ENCODE measurements at places on chromosomes 11 and 22.
A peak's percentile ranks its signal among the peaks of the same experiment; 100 is the strongest.

DNA sequence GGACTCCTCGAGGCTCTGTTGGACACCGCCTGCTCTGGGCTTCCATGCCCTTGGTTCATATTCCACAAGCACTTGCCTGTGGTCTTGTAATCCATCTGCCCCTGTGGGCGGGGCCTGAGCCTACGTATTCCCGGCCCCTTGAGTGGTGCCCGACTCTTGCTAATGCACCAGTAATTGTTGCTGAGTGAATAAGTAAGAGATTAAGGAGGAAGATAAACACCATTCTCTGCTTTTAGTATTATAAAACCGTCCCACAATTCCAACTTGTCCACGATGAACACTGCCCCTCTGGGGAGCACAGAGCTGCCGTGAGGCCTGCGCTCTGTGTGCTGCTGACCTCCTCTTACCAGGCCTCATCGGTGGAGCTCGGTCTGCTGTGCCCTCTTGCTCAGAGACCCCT lies 50.3 kb downstream of the MICAL2 start:
- peak; percentile 48 for DNase-seq

DNA sequence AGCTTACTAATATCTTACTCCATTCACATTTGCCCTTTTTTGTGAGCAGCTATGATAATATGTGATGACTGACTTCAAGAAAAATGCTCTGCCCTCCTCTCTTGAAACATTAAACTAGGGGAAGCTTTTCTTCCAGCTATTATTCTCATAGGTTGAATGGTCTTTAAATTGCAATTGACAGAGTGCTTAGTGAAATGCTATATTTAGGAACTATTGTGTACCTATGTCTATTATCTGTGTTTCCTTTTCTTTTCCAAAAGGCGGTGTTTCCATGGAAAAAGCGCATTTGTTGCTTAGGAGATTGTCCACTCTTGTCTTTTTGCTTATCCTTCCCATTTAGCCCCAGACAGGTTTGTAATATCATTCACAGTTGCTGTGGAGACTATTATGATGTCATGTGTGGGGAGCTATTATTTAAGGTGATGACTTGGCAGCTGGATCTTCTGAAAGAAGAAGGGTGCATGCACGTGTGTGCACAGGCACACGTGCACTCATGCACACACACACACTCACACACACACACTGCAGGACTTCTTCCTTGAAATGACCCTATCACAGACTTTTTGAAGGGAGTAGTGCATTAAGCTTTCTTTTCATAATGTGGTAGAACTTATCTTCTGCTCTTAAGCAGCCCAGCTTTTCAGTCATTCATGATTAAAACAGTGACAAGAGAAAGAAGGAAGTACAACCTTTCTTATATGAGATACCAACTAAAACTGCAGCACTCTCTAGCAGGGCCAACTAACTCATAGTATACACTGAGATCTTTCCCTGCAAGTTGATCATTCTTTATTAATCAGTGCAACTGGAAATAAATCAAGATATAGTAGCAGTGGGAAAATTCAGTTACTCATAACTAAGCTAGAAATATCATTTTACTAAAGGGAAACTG lies 340.8 kb upstream of the MTNR1B start:
- DNase-seq, result no peak

DNA sequence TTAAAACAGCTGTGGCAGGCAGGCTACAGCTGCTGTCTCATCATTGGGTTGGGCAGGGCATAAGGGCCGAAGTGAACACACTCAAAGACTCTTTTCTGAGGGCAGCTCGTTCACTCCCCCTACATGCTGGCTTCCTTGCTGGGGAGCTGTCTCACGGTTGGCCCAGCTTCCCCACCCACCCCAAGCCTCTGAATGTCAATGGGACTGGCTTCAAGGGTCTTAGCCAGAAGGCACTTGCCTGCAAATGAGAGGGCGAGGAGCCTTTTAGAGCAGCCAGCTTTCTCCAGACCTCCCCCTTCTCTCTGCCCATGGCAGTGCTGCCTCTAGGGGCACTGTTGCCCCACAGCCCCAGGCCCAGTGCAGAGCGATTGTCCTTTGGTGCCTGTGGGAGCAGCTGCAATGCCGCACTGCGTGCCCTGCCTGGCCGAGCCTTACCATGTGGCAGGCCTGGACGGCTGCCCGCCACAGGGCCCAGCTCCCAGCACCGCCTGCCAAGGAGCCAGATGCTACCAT lies 94.7 kb upstream of the RASSF10 start:
- DNase-seq, result peak; percentile 31

- no peak for DNase-seq
These were observed 83.7 kb downstream of the PHF21B start for GRCh38 chr22:44926124-44926475.

- DNase-seq, result no peak
These were observed 22.2 kb downstream of the CYB5R2 start for GRCh38 chr11:7651140-7651551.

DNA sequence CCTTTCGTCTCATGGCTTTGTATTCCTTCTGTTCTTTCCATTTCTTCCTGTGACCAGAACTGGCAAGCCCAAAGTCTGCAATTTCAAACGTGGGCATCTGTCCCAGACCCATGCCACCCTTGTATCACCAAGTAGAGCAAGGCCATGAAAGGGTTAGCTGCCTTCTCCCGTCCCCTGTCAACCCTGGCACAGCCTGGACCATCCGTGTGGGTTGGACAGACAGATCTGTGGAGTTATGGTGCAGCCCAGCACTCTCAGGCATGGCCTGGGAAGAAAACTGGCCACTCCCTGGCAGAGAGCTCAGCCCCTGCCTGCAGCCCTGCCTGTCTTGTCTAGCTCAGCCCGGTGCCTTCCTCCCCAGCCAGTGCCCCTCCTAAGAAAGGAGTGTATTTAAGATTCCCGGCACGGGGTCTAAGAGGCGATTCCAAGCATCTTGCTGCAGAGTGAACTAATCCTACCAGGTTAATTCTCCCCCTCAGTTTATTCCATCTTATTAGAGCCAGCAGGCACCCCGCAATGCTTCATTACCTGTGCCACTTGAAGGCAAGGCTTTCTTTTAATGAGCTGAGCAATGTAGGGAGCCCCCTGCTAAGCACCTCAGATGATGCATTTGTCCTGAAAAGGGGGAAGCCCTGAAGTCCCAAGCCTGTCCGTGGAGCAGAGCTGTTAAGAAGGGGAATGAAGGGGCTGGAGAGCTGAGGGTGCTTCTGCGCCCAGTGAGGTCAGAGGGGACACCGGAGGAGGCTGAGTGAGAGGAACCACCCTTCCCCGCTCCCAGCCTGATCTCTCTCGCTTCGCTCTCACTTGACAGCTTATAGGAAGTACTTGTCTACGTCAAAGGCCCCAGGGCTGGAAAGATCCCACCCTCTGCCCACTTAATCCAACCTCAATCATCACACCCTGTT lies 130.6 kb downstream of the SPATA19 start:
- peak; percentile 62 for DNase-seq

DNA sequence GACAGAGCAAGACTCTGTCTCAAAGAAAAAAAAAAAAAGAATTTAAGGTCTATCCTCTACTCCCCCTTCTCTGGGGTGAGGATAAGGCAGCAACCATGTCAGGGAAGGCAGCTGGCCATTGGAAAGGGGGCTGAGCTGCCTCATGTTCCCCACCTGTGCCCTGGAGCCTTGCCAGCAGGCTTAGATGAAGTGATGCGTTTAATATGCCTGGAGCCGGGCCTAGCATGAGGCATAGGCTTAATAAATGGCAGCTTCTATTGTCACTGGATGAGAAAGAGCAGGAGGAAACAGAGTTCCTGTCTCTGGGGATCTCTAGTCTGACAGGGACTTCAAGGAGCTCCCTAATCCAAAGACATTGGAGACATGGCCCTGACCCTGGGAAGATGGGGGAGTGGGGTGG lies 3.2 kb upstream of the KCNE3 start:
- DNase-seq, result no peak

DNA sequence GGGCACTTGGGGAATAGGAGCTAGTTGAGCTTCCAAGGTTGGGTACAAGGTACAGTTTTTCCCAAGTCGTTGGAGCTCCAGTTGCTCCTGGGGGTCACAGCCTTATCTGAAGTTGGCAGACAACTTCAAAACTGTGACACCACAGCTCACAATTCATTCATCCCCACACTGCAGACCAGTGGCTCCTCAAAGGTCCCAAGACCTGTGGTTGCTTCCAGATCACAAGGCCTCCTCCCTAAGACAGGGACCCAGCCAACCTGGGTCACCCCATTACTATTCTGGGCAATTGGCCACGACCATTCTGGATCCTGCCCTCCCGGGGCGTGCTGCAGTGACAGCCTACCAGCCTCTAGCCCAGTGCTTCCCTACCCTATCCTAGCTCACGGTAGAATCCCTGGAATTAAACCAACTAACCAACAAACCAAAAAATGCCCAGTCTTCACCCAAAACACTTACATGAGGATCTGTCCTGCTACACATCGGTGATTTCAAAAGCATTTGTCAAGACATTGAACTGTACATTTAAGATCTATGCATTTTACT lies 862 bp upstream of the PDXP start:
- no peak for DNase-seq

- DNase-seq, result no peak
These were observed 20.1 kb downstream of the ZBTB16 start for GRCh38 chr11:114079511-114080065.

DNA sequence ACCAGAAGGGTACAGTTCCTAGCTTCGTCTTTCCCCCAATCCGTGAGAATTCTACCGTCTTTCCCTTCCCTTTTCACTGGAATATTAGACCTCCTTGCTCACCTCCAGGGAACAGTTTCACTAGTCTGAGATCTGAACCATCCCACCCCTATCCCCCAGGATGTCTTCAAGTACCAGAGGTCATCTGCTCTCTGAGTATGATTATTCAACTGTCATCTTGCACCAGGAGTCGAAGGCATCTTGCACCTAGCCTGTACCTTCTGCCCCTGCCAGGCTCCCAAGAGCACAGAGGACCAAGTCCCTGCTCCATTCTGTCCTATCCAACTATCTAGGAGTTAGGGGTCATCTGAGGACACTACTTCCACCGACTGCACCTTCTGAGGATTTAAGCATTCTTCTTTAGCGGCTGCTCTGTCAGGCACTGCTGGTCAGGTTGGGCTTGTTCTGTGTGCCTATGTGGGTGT lies 804 bp downstream of the ACER3 start:
- peak; percentile 29 for DNase-seq

DNA sequence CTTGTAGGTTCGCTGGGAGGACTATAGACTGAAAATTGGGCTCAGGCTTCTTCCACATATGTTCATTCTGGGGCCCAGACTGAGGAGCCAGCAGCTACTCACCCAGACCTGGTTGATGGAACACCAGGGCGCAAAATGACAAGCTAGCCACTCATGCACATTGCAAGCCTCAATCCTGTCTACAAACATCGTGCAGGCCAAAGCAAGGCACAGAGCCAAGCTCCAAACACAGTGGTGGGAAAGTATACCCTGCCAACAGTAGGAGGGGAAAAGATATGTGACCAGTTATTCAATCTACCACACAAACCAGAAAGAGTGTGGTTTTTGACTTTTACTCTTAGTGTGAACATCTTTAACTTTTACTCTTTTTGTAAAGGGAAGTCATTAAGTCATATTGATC lies 660.5 kb downstream of the NTM start:
- DNase-seq, result no peak

DNA sequence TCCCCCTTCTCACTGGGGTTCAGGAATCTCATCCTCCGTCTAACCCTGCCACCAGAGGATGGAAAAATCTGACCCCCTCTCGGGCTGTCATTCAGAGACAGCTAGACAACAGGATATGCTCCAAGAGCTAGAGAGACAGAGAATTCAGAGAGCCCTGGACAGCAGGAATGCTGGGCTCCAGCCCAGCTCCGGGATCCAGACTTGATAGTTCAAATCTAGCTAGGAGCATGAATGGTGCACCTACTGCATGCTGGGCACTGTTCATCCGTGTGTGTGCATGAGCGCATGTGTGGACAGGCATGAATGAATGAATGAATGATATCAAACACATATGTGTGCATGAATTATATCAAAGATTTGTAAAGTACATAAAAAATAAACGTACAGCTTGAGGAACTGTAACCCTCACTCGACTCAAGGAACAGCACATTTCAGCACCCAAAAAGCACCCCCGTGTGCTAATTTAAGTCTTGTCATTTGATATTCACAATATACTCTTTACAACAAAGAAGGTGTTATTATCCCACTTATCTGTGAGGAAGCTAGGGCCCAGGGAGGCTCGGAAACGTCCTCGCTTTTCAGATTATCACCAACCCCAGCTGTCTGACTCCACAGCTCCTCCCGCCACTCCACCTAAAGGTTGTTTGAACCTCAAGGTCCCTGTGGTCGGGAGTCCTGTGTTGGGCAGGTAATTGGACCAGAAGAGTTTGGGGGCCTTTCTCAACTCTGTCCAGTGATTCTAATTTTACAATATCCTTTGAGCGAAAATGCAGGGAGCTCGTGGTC lies 640 bp upstream of the VSIG10L2 start:
- no peak for DNase-seq

GRCh38 chr11:64729851-64730382 lies 6.9 kb upstream of the NRXN2 start:
- DNase-seq, result no peak

GRCh38 chr11:120086651-120087050 lies 51.3 kb downstream of the TRIM29 start:
- DNase-seq, result no peak

GRCh38 chr11:41018224-41018623 lies 441.2 kb downstream of the LRRC4C start:
- DNase-seq, result no peak

DNA sequence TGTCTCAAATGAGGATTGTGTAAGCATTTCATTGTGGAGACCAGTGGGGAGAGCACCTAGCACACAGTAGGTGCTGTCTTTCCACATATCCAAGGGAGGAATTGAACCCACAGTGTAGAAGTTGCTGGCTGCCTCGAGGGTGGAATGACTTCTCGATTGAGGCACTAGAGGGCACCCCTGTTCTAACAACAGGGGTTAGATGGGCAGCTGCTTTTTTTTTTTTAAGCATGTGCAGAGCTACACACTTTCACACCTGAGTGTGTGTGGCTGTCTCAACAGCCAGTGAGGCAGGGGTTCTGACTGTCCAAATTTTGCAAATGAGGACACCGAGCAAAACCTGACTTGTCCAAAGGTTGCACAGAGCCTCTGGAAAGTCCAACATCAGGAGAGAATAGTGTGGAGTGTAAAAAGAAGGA lies 118.2 kb upstream of the CRYBB3 start:
- peak; percentile 64 for DNase-seq

GRCh38 chr11:79400206-79400605 lies 40.6 kb downstream of the TENM4 start:
- no peak for DNase-seq

DNA sequence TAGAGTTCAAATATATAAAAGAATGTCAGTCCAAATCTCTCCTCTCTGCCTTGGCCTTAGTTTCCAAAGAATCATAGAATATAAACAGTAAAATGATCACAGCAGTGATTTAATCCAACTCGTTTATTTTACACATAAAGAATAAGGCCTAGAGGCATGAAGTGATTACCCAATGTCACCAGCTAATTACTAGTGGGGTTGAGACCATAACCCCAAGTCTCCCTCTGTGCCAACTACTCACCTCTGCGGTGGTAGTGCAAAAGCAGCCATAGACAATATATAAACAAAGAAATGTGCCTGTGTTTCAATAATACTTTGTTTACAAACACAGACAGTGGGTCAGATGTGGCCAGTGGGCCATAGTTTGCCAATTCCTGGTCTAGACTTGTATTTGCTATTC lies 96.6 kb upstream of the FAT3 start:
- DNase-seq, result no peak

All from WERI-Rb-1 (cell line).